Stimulated activated CD4-positive, alpha-beta T cell treated with anti-CD3 and anti-CD28 coated beads, Interleukin-4, amount 100 ng/mL, for 24 hours (primary cell): ENCODE measurements at places on chromosomes 3 and 15.
A peak's percentile ranks its signal among the peaks of the same experiment; 100 is the strongest.

GRCh38 chr15:51266656-51267050, 71.7 kb downstream of the CYP19A1 start:
- DNase-seq, result no peak

- no peak for DNase-seq
These were observed 168.1 kb upstream of the MBNL1 start for GRCh38 chr3:152100491-152101132.

DNA sequence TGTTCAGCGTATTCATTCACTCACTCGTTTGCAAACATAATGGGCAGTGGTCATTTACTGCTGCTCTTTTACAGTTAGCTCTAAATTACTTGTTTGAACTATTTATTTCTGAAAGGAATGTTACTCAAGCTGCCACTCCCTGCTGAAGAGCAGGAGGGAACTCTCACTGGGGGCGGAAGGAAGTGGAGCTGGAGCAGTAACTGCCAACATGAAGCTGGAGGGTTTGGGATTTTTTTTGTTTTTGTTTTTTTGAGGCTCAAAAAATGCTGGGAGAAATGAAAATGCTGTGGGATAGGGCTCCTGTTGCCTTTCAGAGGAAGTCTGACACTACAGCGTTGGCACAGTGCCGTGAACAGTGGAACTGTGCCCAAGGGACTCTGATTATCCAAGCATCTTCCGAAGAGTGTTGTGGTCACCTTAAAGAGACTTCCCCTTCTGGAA, 44.1 kb downstream of the SENP2 start:
- no peak for DNase-seq

DNA sequence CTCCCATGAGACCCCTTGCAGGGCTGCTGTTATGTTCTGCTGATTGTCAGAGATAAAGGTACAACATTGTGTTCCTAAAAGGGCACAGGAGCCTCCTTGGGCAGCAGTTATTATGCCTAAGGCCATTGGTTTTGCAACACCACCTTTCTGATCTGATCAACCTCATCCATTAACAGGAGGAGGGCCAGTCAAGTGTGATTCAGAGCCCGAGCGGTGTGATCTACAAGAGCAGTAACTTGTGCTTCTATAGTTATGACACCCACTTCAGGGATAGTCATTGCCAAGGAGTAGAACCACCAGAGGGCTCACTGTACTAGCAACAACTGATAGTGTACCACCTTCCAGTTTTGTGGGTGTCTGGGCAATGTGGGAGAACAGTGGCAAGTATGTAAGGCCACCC, 1457.9 kb upstream of the CADM2 start:
- no peak for DNase-seq

DNA sequence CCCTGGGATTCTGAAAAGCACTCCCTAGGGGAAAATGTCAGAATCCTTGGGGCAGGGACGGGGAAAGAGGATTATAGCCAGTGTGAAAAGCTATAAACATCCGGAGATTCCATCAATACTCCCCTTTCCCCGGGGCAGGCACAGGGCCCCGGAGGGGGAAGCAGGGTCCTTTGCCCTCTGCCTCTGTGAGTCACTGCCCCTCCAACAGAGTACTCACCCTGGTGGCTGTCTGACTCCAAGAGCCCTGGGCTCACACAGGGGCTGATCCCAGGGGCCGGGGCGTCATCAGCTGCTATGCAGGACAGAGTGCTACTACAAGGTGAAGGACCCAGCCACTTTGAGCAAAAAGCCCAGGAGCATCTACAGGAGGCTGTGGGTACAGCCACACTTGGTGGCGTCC, 133.0 kb upstream of the PRR20G start:
- no peak for DNase-seq

GRCh38 chr3:20346916-20347315, 160.9 kb upstream of the SGO1 start:
- no peak for DNase-seq

GRCh38 chr15:68151277-68151676, 53.9 kb downstream of the CALML4 start:
- DNase-seq, result no peak

DNA sequence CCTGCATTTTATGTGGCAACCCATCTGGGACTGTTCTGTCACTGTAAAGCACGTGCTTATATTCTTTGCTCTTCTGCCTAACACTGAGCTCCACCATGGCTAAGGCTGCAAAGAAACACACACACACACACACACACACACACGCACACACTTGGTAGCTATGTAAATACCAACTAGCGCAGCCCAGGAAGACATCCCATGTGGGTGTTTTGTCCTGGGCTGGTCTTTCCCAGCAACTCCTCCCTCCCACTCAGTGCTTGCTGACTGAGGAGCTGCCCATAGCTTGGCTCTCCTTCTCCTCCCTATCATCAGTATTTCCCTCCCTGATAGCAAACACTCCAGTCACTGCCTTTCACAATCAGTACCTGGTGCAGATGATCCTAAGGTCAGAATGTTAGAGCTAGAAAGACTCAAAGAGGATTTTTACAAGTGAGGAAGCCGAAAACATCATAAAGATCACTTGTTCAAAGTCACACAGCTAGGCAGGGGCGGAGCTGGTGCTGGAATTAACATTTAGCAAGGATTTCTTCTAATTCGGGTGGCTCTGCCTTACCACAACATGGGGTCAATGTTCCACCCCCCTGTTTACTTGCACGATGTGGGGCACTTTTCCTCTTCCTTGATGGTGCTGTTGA, 377.1 kb upstream of the TBL1XR1 start:
- no peak for DNase-seq

DNA sequence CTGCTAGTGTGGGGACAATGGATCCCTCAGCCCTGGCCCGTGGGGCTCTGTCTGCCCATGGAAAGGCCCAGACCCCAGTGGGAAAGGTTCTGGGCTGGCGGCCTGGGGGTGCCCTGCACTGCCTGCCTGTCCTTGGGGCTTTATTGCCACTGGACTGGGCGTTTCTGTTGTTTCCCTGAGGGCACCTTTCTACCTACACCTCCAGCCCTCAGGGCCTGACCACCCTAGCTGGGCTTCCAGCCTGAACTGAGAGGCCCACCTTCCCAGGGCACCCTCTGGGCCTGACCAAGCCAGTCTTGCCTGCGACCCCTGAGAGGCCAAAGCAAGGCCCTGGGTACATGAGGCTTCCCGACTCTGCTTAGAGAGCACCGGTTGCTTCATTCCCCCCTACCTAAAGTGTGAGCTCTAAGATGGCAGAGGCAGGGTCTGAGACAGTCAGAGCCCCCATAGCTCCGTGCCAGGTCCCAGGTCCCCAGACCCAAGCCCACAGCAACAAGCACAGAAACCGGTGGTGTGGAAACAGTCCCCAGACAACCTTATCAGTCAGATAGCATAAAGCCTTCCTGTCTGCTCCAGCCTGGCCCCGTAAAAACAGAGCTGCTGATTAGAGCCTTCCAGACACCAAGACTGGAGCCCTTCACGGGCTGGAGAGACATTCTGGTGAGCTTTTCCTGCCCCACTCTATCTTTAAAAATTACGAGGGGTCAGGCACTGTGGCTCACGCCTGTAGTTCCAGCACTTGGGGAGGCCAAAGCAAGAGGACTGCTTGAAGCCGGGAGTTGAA, 102.8 kb downstream of the CHSY1 start:
- DNase-seq, result no peak

DNA sequence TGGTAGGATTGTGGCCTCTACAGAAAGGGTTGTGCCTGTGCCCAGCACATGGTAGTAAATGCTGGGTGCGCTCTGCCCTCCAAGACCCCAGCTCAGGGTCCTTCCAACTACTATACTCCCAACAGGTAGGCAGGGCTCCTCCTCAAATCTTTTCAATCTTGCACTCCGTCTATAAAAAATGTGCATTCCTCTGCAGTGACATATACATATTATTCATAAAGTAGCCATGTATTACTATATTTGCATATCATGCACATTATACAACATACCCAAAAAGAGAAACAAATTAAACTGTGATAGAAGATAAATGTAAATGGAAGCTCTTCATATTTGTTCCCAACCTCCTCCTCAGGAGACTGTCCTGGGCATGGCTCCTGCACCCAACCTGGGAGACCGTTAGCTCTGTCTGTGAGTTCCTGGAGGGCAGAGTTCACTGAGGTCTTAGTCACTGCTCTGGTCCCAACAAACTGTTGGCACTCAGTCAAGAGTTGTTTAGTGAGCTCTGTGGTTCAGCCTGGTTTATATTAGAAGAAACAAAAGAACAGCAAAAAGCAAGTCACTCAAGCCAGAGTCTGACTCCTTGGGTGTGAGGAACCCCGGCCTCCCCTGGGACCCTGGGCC, 47.7 kb upstream of the GRIP2 start:
- no peak for DNase-seq

- DNase-seq, result peak; percentile 69
These were observed 1.1 kb upstream of the TLNRD1 start for GRCh38 chr15:80999623-81000036.

- DNase-seq, result no peak
These were observed 48.9 kb upstream of the MBNL1 start for GRCh38 chr3:152219769-152220255.

DNA sequence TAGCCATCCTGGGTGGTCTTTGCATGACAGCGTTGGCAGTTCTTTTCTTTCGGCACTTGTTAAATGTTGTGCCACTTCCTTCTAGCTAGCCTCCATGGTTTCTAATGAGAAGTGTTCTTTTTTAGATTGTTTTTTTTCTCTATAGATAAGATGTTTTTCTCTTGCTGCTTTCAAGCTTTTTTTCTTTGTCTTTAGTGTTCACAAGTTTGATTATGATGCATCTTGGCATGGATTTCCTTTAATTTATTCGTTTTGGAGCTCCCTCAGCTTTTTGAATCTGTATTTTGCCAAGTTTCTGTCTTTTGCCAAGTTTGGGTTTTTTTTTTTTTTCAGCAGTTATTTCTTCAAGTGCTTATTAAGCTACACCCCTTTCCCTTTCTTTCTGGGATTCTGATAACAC, 53.1 kb downstream of the TM2D3 start:
- no peak for DNase-seq

DNA sequence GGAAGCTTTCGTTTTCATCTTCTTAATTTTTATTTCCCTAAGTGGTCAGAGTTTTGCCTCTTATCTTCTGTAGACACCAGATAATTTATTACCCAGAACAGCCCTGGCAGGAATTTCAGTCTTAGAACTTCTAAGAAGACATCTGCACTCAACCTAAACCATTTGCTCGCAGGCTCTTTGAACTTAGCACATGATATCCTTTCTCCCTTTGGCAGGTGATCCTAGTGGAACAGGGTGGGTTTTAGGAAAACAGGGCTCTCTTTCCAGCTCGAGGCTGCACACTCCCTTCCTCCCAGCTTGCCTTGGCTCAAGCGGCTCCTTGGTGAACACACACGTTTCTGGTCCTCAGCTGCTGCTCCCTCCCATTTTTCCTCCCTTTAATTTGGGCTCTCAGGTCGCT, 116.5 kb downstream of the THSD4 start:
- no peak for DNase-seq

- no peak for DNase-seq
These were observed 17.9 kb downstream of the IL12A start for GRCh38 chr3:160006282-160007163.

DNA sequence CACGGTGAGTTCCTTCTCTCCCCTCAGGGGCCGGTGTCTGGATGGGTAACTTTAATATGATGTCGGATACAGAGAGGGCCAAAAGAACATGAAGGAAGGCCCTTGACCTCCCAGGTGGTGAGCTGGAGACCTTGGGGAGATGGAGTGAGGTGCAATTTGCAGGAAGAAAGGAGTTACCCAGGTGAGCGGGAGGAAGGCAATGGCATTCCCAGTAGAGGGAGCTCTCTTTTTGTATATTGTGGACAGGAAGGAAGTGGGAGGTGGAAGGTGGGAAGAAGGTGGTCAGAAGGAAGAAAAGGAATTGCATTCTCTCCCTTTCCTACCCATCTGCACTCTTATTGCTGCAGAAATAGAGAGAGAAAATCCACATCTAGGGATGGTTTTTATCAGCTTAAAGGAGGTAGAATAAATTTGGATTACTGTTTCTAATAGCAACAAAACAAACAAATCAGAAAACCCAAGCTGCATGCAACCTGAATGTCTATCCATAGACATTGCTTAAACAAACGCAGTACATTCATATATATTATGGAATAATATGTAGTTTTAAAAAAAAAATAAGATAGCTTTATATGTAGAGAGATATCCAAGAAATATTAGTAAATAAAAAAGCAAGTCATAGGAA, 169.0 kb upstream of the TSC22D2 start:
- DNase-seq, result no peak

- DNase-seq, result no peak
These were observed 33.0 kb downstream of the ARID3B start for GRCh38 chr15:74573987-74574386.

GRCh38 chr3:165206454-165207266, 10.5 kb upstream of the SLITRK3 start:
- peak; percentile 23 for DNase-seq

GRCh38 chr3:133527081-133527715, 46.3 kb upstream of the CDV3 start:
- no peak for DNase-seq

DNA sequence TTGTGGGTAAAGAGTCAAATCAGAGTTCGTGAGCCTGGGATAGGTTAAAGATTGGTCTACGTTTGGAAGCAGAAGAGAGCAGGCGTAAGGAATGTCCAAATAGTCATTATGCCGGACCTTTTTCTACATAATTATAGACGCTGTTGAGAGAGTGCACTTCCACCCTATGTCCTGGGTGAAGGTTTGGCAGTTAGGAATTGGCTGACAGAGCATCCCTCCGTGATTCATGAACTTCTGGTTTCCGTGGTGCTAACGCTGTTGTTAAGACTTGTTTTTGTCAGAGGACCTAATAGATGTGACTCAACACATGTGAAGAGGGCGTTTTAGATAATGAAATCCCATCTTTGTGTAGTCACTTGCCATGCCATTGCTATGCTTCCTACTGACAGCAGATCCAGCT, 1.1 kb downstream of the EAF1 start:
- peak; percentile 43 for DNase-seq

DNA sequence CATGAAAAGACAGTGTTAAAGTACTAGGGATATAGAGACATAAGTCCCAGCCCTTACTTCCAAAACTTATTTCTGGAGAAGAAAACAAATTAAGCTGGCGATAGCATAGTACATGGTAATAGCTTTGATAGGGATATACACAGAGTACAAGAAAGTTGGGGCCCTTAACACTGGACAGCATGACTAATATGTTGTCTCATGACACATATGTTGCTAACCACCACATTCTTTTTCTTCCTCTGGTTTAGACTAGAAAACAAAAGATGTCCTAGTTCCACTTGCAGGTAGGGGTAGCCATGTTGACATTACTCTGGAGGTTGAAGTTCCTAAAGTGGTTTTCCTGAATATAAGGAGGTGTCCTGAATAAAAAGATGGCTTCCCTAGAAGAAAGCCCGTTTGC, 75.3 kb downstream of the RFX7 start:
- no peak for DNase-seq

- no peak for DNase-seq
These were observed 23.6 kb downstream of the ZSCAN2 start for GRCh38 chr15:84624359-84624758.

- DNase-seq, result no peak
These were observed 67.1 kb upstream of the LMOD3 start for GRCh38 chr3:69189487-69189886.

DNA sequence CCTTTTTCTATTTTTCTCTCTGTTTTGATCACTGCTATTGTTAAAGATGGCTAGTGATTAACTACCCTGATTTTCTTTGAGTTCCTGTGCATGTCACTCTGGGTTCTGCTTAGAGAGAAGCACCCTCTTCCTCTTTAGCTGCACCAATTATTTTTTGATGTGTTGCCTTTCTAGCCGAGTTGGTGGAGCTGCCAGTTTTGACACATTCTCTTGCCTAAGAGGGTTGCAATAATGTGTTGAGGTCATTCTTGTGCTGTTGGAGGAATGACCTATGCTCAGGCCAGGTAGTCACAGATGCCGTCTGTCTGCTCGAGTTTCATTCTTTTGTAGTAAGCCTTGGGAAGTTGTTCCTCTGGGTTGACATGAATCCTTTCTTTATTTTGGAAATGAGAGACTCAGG, 84.6 kb upstream of the DPH6 start:
- DNase-seq, result no peak

- peak; percentile 50 for DNase-seq
These were observed 129.8 kb downstream of the NSMCE3 start for GRCh38 chr15:29139540-29140459.
